ENCODE measurements at places on chromosomes 2 and 18.

GRCh38 chr2:196370381-196370780, 199.0 kb upstream of the STK17B start:
- no peak for DNase-seq

GRCh38 chr18:74803117-74803516, 205.4 kb downstream of the ZNF407 start:
- DNase-seq, result no peak

DNA sequence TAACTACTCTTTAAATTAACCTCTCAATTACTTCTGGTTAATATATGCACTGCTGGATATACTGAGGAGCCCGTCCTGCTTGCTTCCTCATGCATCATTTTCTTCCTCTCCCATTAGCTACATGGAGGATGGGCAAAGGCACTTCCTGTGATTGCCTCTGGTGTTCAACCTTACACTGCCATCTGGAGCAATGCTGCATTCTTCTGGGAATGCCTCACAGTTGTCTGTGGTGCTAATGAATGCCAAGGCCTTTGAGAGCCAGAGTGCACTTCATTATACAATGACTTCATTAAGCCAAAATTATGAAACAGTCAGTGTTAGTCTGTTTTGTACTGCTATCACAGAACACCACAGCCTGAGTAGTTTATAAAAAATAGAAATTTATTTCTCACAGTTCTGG, 134.8 kb upstream of the DOCK10 start:
- DNase-seq, result no peak

DNA sequence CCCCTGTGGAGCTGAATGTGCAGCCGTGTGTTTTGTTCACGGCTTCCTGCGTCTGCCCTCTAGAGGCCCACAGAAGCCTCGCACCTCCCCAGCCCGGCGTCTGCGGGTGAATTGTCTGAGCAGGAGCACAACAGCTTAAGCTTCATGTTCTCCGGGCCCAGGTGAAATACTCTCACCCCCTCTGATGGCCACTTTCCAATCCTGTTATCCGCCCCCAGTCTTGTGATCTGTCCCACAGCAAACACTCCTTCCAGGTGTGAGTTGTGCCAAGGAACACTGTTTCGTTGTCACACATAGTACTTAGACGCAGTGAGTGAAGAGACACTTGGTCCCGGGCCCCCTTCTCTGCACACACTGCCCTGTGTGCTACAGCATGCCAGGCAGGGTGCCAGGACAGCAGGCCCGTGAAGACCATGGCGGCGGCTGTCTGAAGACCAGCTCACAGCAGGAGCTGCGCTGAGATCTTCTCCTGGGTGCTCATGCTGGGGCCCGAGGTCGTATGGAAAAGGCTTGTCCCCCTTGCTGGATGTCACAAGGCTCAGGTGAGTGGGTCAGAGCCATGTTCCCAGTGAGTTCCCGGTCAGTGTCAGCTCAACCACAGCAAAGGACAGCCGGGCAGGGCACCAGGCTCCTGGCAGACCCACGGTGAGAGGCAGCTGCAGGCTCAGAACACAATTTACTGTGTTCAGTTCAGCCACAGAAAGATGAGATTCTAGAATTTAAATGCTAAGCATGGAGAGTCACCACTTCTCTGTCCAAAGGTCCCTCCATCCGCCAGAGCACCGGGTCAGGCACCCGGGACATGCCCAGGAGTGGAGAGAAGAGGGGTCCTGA, 6.8 kb upstream of the PXDN start:
- peak; percentile 72 for DNase-seq

DNA sequence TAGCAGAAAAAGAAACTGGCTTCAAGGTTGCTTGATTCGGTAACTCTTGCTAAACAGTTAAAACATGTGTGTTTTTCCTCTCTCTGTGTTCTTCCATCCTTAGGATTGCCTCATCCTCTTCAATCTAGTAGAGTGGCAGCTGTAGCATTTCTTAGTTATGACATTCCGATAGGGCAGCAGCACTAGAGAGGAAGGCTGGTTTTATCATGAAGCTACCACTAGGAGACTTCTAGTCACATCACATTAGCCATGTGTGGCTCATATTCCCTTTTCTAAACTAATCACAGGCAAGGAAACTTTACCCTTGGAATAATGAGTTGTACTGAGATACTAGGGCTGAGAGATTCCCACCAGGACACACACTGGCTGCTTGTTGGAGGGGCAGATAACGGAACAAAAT, 187.6 kb downstream of the DOK6 start:
- DNase-seq, result no peak

- peak; percentile 45 for DNase-seq
Measured at GRCh38 chr2:98565286-98565860, 42.9 kb downstream of the COA5 start.

DNA sequence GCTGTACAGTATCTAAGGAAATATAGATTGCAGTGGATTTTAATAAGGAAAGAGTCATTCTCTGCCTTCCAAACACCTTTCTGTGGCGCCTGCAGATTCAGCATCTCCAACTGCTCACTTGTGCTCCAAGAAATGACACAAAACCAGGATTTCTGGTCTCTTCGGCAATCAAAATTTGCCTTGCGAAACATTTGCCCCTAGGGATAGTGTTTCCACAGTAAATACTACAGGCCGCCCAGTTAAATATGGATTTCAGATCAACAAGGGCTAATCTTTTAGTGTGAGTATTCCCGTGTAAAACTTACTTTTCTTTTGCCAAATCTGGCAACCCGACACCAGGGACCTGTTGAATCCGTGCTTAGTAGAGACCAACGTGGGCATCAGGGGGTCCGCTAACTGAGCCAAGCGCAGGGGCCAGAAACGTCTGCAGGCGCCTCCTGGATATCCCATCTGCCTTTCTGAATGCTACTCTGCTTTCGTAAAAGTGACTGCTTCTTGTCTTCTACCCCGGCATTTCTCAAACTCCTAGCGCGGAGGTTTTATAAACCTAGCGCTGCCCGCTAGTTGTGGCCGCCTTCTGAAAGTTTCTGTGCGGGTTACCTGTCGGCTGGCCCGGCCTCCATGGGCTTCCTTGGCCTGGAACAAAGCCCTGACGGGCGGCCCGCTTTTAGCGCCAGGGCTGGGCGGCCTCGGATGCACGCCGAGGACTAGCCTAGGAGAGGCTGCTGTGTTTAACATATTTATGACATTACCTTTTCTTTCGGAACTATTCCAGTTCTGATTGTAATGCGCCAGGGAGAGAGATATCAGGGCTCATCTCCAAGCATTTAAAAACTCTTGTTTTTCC, 2.5 kb downstream of the CYP1B1 start:
- no peak for DNase-seq

- no peak for DNase-seq
Measured at GRCh38 chr2:37156071-37156856, 516 bp downstream of the EIF2AK2 start.

GRCh38 chr2:127134235-127134634, 27.3 kb upstream of the BIN1 start:
- DNase-seq, result no peak

DNA sequence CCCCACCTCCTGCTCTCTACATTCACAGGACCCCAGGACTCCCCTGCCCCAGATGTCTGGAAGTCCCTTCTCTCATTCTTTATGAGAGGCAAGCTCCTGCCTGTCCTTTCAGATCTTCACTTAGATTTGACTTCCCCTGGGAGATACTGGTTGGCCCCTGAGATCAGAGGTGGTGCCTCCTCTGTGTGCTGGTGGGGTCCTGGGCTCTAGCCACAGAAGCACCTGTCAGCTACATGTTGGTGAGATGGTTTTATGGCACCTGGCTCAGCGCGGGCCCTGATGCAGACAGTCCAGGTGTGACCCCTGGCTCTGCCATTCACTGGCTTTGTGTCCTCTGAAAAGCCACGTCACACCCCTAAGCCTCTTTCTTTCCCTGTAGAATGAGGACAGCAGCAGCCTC, 369.6 kb upstream of the ID2 start:
- DNase-seq, result no peak

- DNase-seq, result no peak
Measured at GRCh38 chr2:134722728-134723127, 3.9 kb upstream of the TMEM163 start.

GRCh38 chr18:77109648-77110019, 22.9 kb downstream of the MBP start:
- DNase-seq, result no peak

DNA sequence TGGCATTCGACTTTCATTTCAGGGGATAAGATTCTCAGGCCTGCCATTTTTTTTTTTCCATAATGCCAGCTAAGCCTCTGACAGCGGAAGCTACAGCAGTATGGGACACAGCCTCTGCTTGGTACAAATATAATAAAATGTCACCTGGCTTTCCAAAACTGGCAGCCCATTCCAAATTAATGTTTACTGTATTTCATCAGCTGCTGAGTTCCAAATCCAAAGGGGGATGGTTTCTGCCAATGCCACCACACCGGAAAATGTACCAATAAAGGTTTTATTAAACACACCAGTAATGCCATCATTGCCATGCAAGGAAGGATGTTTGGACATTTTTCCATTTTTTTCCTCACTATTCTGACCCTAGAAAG, 275.8 kb upstream of the CCDC68 start:
- DNase-seq, result no peak

DNA sequence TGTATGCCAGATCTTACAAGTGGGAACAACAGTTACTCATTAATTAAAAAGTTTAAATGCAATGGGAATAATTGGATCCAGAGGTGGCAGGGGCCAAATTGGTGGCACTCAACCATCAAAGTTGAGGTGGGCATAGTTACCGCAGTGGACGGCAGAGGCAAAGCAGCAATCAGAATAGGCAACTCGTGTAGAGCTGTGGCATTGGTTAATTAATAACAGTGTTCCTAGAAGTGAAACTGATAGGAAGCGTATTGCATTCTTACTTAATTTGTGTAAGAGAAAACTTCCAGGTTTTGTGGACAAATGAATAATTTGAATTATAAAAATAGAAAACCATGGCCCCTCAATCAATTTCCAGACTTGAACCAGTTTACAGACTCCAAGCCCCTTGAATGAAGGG, 1068.2 kb upstream of the ACVR2A start:
- DNase-seq, result no peak

DNA sequence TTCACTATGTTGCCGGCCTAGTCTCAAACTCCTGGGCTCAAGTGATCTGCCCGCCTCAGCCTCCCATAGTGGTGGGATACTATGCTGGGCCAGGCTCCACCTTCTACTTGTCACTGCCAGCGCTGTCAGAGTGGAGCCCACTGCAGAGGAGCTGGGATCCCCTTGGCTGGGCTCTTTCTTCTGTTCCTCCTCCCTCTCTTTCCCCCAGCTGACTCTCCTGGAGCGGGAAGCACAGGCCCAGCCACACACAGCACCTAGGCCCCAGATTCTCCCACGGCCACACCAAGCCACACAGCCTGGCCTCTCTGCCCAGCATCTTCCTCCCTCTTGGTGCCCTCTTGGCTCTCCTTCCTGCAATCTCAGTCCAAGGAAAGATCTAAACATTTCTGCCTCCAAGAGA, 3.7 kb upstream of the GAREM2 start:
- DNase-seq, result no peak

GRCh38 chr18:506264-506663, 5.8 kb upstream of the COLEC12 start:
- no peak for DNase-seq

- DNase-seq, result no peak
Measured at GRCh38 chr2:60515721-60516226, 37.7 kb downstream of the BCL11A start.

GRCh38 chr2:240959214-240959940, 39.0 kb upstream of the SNED1 start:
- no peak for DNase-seq

DNA sequence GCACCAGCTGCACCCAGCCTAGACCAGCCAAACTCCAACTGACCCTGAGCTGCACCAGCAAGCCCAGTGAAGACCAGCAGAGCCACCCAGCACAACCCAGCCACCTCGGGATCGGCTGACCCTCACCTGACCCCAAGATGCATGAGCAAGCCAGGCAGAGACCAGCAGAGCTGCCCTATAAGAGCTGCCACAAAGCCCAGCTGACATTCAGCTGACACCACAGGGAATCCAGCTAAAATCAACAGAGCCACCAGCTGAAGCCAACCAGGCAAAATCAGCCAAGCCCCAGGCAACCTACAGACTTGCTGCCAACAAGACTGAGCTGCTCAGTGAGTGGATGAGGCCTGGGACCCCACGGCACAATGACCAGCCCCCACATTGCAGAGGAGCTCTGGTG, 54.6 kb downstream of the CYP27C1 start:
- peak; percentile 21 for DNase-seq

DNA sequence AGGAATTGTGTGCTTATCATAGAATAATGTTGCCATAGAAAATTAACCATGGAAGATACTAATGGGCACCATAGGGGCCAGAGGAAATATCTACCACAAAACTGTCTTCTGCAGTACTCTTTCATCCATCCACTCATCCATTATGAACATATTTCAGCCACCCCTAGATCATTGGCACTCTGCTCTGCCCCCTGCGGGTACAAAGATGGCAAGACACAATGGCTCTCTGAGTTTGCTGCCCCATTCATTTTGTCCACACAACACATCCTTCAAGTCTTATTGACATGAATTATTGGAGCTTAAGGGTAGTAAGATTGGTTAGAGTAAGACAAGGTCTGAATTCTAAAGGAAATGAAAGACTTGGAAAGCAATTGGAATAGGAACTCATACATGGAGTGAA, 1224.7 kb upstream of the CELF4 start:
- DNase-seq, result no peak

GRCh38 chr2:32838418-32838817, 108.3 kb upstream of the LTBP1 start:
- no peak for DNase-seq

- no peak for DNase-seq
Measured at GRCh38 chr2:7539760-7540159, 622.5 kb downstream of the RNF144A start.

DNA sequence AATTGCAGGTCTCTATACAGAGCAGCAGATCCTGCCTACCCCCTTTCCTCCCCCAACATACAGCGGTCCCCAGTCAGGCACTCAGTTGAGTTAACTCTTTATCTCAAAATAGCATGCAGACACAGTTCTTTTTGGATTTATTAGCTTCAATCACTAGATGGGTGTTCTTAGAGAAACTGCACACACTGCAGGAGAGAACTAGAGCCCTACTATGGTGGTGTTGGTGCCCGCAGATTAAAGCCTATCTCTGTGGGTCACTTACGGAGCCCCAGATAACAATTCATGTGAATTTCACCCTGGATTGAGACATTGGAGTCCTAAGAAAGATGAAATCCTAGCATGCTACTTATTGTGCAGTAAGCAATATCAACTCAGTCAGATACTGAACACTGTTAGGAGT, 11.9 kb downstream of the ADD2 start:
- no peak for DNase-seq

- no peak for DNase-seq
Measured at GRCh38 chr2:158969715-158970240, 1.3 kb downstream of the TANC1 start.

DNA sequence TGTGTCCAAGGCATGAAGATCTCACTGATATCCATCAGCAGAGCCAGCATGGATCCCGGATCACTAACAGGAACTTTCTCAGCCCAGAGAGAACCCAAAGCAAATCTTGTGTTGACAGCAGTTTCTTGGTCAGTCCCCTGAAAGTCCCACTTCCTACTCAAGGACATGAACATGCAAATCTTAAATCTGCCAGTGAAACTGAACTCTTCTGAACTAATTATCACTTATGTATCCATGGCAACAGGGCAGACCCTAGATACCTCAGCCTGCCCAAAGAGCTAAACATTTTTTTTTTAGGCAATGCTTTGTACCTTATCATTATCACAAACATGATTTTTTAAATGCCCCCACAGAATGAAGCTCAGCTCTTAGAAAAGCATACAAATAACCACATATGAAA, 127.8 kb upstream of the DDX18 start:
- no peak for DNase-seq

- peak; percentile 84 for DNase-seq
Measured at GRCh38 chr2:70083344-70084156, 3.7 kb upstream of the PCBP1 start.

GRCh38 chr2:101371636-101372035, 15.7 kb downstream of the CREG2 start:
- DNase-seq, result no peak

GRCh38 chr18:43081396-43081795, 34.1 kb downstream of the RIT2 start:
- no peak for DNase-seq
